ENCODE measurements at places on chromosomes 6 and 20.

DNA sequence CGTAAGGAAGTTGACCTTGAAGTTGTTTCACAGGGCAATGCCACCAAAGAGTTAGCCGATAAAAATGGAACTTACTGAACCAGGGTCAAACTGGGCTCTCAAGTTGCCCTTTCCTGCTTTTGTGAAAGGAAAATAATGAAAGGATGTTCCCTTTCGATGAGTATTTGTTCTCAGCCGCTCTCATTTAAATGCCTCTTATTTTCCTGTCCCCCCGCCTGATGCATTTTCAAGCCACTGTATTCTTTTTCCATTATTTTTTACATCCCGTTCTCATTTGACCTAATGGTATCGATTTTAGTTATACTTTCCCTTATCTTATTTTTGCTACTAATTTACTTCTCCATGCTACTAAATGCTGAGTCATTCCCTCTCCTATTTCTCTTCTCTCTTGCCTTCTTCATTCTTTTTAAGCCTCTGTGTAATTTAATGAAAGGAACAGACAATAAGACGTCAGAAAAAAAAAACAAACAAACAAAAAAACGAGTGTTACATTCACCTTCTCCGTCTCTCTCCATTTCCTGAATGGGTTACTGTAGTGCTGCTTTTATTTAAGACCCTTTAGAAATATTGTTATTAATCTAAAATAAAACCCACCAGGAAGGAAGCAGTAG lies 655 bp upstream of the NDUFAF4 start:
- no peak for DNase-seq

DNA sequence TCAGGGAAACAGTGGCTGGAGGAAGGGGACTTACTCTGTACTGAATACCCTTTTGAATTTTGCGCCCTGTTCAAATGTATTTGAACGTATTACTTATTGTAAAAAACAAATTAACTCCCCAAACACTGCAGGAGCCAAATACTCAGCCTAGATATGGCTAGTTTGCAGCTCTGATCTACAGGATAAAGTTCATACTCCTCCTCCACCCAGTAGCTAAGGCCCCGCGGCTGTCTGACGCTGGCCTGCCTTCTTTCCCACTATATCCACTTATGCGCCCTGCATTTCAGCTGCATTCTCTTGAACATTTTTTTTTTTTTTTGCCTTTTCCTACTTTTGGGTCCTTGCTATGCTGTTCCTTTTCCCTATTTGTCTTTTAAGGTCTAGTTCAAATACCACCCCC lies 6.5 kb downstream of the GSS start:
- DNase-seq: no peak

DNA sequence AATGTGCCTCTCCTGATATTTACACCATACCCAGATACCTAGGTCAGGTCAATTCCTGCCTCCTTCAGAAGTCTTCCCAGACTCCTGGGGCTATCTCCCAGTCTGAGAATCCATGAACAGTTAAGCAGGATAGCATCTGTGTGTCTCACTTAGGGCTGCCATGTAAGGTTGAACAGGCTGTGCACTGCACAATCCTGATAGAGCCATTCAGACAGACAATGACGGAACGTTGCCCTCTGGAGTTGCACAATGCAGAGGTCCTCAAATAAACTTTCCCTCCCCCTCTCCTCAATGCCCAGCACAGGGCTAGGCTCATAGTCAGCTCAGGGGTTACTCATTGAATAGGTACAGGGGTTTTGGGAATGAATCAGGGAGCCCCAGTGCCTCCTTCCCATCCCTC lies 89.7 kb downstream of the CD40 start:
- DNase-seq: no peak

DNA sequence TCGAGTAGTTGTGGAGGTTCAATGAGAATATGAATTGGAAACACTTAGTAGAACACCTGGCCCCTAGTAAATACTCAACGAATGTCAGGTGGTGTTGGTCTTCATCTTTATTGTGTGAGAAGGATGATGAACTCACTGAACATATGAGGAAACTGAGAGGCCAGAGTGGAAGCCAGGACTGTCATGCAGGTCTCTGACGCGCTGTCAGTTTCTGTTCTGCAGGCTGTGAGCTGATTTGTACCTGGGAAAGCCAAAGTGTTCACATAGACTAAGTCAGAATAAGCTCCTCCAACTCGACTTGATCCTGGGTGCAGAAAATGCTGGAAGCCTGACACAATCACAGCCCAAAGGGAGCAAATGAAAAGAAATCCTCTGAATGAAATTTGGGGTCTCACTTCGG lies 222.2 kb downstream of the LY86 start:
- DNase-seq: no peak

GRCh38 chr6:8218861-8219260 lies 116.5 kb upstream of the EEF1E1 start:
- DNase-seq: no peak

All from memory B cell (primary cell).